Right lung (tissue), 10 donors: ENCODE measurements at places on chromosomes 7 and 10.

DNA sequence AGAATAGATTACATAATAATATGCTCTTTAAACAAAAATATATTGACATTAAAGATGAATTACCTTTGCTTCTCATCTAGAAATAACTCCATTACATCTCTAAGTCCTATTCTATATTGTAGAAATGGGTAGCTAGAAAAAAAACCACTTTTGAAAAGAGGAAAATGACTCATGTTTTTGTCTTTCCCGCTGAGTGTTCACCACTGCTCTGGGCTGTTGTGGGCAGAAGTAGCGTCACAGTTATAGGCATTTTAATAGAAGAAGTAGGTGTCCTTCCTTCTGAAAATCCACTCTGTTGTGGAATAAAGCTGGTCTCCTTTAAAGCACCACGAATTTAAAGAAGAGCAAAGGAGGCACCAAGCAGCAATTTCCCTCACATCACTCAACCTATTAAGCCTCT lies 117.6 kb upstream of the NFE2L3 start:
- DNase-seq: no peak

DNA sequence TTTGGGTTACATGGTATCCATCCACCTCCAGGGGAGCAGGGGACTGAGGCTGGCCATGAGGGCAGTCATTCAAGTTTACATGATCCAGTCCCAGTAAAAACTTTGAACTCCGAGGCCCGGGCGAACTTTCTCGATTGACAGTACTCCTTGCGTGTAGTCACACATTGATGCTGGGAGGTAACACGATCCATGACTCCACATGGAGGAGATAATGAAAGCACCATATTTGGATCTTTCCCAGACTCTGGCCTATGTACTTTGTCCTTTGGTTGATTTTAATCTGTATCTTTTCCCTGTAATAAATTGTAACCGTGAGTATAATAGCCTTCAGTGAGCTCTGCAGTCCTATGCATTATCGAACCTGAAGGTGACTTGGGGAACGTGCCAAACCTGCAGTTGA lies 401.6 kb downstream of the KCNMA1 start:
- DNase-seq: no peak

DNA sequence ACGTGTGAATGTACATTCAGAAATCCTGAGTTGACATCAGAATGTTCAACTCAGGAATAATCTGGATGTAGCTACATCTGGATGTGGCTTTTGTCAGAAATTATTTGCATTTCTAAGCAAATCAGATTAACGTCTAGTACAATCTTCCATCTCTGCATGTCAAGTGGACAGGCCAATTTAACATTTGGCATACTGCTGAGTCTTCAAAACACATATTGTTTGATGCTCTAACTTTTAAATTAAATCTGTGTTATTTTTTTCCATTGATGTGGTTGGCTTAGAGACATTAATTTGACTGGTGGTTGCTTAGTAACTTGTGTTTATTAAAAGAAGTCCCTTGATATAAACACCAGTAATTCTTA lies 3.4 kb downstream of the STAMBPL1 start:
- no peak for DNase-seq

- no peak for DNase-seq
Observed at GRCh38 chr10:97090035-97090434, 95.7 kb downstream of the SLIT1 start.

DNA sequence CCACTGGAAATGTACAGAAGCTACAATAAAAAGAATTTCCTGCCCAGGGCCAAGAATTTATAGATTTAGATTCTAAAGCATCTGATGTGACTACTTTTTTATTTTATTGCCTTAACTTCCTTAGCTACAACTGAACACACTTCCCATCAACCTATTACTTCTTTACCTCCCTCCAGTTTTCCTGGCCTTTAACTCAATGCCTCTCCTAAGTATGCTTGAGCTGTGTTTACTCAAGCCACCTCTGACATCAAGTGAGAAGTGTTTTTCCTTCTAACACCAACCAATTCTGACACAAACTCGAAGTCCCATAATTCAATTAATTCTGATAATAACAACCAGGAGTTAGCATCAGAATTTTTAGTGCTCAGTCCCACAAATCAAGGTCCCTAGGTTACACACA lies 170.0 kb downstream of the IMMP2L start:
- no peak for DNase-seq
